B cell (primary cell): ENCODE measurements at places on chromosomes 7 and 10. TPM values are rescaled to one million over a fixed set of nuclear protein-coding genes. Genes with fewer than 3 reads are reported as not detected.

DNA sequence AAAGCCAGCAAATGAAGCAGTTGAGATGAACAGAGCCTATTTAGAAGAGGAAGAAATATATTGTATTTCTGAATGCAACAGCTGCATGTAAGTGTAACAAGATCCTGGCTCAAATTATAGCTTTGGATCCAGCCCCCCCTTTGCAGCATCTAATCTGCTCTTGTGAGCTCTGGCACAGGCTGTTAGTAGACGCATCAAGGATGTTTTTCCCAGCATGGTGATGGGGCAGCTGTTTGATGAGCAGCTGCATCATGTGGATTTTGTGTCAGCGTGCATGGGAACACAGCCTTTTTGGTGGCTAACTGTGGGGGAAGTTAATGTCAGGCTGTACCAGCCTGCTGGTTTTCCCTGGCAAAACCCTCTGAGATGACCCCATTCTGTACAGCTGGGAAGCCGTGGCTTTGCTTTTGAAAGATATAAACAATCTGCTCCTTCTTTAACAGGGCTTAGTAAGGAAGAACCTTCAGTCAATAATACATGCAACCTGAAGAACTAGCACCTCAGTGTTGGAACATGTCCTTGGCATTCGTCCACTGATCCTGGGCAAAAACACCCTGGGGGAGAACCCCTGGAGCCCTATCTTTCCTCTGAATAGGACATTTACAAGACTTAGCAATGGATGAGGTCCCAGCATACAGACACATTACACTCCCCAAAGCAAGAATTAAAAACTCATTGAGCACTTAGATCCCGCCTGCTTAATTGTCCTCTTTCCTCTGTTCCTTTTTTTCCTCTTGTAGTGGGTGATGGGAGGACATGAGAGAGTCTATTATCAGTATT lies 70.6 kb downstream of the NPS start:
- no peak for DNase-seq

- no peak for DNase-seq
Observed at GRCh38 chr10:27188897-27189296, 33.7 kb downstream of the MASTL start.

DNA sequence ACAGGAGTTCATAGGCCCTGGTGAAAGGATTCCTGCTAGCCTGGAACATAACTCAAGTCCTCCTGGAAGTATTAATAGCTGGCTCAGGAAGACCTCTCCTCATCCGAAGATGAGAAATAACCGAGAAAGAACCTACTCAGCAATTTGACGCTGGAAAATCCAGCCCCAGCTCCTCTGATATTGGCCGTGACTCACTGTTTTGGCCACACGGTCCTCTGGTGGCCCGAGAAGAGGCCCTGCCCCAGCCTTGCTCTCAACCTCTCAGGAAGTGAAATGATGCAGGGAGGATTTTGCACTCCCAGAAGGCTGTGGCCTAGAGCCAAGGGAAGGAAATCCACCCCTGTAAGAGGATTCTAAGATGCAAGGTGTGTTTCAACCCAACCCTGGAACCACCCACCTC lies 121.6 kb downstream of the MTPAP start:
- DNase-seq, result no peak

- DNase-seq, result no peak
Observed at GRCh38 chr7:33444511-33444910, 315.1 kb downstream of the BBS9 start.

OR13A1 gene
- 5.8 and 8.2 TPM in 2 replicates for polyA plus RNA-seq

VWA2 gene
- polyA plus RNA-seq, result not detected in 2 replicates

AGAP9 gene
- polyA plus RNA-seq, result 16.8 and 17.5 TPM in 2 replicates
